ENCODE measurements at places on chromosomes 4 and X.

DNA sequence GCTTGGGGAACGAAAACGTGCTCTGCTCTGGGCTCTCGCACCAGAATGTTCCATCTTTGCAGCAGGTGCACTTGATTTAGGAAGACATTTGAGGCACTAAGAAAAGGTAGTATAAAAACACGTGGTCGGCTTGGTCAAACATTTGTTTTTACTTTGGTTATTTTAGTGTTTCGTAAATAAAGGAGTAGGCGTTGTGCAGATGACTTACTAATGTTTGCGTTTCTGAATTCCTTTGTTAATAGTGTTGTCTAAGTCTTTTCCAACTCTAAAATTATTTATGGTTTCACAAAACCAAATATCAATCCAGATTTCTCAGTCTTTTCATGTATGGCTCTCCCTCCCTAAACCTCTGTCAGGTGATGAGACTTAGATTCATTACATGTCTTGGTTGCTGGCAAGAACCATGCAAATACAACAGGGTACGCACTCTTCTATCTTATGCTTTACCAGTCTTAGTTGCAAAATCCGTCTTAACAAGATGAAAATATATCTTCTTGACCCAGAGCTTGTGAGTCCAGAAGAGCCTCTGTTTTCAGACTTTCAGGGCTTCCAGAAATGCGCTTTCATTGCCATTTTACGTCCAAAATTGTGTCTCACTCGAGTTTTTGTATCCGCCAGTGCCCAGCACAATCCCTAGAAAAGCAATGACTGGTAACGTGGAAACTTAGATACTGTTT lies 686 bp downstream of the MTHFD2L start:
- no peak for DNase-seq

DNA sequence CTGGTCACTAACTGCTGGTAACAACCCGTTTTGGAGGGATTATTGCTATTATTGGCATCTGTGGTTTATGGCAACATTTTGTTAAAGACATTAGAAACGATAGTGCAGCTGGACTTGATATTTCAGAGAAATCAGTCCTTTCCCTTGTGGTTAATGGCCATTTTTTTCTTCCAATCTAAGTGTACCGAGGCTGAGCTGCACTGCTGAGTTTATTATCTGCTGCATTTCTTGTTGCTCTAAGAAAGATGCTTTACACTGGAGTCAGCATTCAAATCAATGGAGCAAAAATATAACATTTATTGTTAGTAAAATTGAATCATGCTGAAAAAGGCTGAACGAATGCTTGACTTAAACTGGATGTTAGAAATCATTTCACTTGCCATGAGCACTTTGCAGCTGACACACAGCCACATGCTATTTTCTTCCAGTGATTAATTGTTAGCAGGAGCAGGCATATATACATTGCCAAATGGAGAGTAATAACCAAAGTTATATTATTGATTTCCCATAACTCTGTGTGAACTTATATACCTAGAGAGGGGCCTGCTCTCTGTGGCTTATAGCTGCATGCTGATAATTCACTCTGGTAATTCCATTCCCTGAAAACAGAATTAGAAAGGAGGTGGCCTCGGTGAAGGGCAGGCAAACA lies 66.5 kb upstream of the TTC29 start:
- no peak for DNase-seq

GRCh38 chr4:123659262-123659661 lies 262.7 kb downstream of the SPRY1 start:
- no peak for DNase-seq

DNA sequence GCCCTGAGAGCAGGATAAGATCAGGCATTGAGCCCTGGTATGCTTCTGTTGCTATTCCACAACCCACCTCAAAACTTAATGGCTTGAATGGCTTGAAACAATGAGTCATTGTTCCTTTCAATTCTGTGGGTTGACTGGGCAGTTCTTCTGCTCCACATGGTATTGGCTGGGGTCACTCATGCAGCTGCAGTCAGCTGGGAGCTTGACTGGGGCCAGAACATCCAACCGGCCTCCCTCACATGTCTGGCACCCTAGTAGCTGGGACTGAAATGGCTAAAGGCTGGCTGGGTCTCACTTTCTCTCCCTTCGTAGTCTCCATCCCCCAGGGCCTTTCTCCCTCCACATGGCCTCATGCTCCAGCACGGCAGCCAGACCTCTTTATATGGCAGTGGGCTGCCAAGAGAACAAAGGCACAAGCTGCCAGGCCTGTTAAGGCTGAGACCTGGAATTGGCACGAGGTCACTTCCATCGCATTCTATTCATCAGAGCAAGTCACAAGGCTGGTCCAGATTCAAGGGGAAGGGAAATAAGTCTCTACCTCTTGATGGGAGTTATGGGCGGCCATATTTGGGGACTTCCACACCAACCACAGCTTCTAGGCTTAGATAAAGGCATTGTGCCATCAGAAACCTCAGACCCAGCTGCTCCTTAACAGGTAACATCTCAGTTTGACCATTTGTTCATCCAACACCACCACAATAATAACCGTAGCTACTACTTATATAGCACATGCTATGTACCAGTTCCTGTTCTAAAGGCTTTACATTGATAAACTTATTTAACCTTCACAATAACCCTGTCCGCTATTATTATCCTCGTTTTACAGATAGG lies 159.7 kb upstream of the ATP6AP2 start:
- DNase-seq: peak; percentile 56

- no peak for DNase-seq
These were observed 20.9 kb upstream of the XPNPEP2 start for GRCh38 chrX:129717892-129718291.

DNA sequence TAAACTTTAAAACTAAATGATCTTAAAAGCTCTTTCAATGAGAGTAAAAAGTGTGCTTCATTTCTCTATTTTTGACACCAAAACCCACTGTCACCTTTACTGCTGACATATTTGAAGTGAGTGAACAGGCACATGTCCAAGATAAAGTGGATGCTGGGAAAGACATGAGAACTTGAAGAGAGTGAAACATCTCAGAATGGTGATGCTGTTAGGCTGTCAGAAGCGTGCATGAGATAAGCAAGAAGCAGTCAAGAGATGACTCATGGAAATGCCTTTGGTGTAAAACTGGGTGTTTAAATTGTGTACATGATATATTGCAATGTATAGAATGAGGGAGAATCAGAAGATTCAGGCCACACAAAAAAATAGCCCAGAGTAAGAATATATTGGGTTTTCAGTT lies 21.8 kb upstream of the GBA3 start:
- no peak for DNase-seq

GRCh38 chr4:37066159-37066558 lies 178.4 kb upstream of the NWD2 start:
- no peak for DNase-seq

DNA sequence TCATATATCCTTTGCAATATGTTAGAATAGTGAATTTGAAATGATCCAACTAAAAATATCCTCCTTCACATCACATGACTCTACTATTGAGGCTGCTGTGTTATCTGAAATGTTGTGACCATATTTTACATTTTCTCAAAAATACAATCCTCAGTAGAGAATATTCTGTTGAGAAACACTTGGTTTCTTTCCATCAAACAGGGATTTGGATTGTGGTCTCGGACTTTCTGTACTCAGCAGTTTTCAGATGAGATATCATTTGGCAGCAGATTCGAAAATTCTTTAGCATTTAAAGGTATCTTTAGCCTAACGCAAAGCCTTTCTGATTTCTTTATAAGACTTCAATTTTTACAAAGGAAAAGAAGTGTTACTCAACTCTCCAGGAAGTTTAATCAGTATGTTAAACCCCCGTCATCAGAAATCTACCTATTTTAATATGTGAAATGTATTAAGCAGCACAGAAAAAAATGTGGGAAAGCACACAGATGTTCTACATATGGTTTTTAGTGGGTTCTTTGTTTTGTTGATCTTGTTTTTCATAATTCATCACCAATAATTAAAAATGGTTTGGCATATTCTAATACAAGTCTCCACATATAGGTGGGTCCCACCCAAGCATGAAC lies 55.4 kb upstream of the ANXA3 start:
- no peak for DNase-seq

- no peak for DNase-seq
These were observed 628 bp downstream of the ZCCHC12 start for GRCh38 chrX:118824173-118824730.

DNA sequence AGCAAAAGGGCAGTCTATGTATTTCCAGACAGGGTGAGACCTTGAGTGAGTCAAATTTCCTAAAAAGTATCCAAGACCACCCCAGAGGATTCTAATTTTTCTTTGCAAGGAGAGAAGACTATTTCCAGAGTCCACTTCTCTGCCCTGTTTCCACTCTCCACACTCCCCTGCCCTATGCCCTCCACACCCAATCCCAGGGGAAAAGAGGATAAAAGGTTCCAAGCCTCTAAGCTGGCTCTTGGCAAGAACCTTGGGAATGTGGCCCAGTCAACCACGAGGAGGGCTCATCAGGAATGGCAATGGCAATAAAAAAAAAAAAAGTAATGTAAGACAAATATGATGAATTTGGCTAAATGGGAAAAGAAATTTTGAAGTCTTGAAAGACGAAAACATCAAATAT lies 65.9 kb downstream of the SRPX start:
- DNase-seq: no peak

GRCh38 chr4:121950680-121951520 lies 960 bp downstream of the TRPC3 start:
- peak; percentile 35 for DNase-seq

- no peak for DNase-seq
These were observed 76.7 kb upstream of the FAM9C start for GRCh38 chrX:13121020-13121555.

GRCh38 chr4:7428261-7429068 lies 6.3 kb downstream of the PSAPL1 start:
- DNase-seq: no peak

- DNase-seq: no peak
These were observed 562.2 kb upstream of the SLIT2 start for GRCh38 chr4:19689511-19689910.

- no peak for DNase-seq
These were observed 138.0 kb downstream of the VEGFC start for GRCh38 chr4:176654565-176655216.

GRCh38 chr4:185540487-185541120 lies 5.3 kb upstream of the PDLIM3 start:
- no peak for DNase-seq
